ENCODE measurements at places on chromosomes 5 and 9.

DNA sequence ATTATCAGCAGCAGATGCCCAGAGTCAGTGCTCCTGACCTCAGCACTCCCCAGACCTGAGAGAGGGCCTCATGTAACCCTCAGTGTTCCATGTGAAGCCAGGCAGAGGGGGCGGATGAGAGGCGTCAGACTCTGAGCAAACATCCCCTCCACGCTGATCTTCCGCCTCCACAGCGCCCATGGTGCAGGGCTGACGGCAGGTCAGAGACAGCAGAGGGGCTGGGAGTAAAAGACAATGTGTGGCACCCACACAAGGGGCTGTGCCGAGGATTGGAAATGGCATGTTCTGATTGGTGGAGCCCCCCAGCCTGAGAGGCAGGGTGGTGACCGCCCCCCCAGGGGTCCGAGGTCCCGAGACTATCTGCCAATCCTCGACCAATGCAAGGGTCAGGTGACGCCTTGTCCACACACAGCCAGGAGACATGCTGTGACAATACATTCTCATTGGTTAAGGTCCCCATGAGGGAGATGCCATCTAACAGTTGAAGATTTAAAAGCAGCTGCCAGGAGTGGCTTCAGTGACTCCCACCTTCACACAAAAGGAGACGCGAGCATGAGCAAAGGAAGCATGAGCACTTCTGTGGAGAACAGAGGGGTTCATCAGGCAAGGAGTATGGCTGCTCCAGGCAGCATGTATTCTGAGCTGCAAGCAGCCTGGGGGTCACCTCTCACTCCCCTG lies 19.3 kb upstream of the SLC25A51 start:
- no peak for DNase-seq

DNA sequence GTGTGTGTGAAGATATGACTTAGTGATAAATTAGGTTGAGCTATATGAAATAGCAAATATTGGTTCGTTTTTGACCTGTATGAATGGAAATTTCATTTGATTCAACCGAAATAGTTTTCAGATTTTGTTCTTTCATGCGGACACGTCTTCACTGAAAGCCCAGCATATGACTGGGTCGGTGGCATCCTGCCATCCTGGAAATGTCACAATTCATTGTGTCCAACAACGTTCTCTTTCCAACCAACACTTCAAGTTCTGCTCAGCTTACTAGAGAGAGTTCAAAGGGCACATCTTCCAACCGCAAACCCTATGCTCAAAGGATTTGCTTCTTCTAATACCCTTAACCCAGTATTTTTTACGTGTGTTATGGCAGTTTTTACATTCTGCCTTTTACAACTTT lies 252.5 kb downstream of the NTRK2 start:
- DNase-seq, result no peak

- DNase-seq, result no peak
These were observed 64.9 kb downstream of the C6 start for GRCh38 chr5:41148448-41148847.

GRCh38 chr9:129624168-129624759 lies 1.7 kb upstream of the NTMT1 start:
- DNase-seq, result peak; percentile 59

DNA sequence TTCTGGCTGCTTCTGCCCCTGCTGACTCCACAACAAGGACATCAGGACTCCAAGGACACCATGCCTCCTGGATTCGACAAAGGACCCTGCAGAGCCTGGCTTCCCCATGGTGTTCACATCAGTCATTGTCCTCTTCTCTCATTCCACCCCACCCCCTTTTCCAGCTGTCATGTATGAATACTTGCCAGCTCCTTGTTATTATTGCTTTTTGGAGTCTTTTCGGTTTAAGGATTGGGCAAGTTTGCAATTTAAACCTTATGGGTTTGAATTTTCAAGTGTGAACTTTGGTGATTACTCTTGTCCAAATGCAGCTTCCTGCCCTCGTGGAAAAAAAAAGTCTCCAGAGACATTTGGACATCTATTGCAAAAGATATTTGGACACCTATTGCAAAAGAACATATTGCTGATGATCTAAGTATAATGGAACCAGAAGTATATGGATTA lies 14.2 kb upstream of the LVRN start:
- DNase-seq, result no peak

GRCh38 chr5:168153263-168153875 lies 138.1 kb upstream of the WWC1 start:
- no peak for DNase-seq

GRCh38 chr5:68279984-68280383 lies 64.4 kb downstream of the PIK3R1 start:
- DNase-seq, result no peak

- DNase-seq, result no peak
These were observed 20.3 kb upstream of the ANKRD33B start for GRCh38 chr5:10543585-10544040.

DNA sequence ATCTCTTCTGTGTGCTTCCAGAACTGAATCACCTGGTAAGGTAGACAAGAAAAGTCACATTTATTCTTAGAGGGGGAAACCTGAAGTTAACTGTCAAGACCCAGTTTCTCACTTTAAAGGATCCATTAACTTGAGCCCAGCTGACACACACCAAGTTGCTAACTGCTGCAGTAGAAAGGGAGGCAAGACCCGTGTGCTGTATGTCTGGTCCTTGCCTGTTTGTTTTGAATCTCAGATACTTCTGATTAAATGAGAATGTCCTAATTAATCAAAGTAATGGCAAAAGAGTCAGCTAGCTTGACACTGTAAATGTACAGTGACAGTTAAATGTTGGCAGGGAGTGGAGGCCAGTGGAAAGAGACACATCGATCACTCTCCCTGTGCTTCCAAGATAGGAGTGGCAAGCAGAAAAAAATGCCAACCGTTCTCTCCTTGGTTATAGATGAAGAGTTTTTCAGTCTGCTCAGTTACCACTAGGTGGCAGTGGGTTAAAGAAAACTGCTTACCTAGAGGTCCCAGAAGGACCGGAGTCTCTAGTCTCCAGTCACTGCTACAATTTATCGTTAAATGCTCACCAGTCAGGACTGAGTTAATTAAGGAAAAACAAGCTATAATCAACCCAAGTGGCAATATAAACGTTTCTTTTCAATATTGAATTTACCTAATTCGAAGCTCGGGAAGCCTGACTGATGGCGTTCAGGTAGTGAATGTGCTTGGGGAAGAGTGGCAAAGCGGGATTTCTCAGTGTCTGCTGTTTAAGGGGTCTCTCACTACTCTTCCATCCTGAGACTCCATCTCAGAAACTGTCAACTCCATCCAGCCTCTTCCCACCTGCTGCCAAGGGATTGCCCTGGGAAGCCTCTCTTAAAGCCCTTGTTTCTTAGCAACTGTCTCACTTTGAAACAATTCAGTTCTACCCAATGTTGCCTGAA lies 18.4 kb downstream of the LSM11 start:
- DNase-seq, result no peak

GRCh38 chr5:11043881-11044280 lies 282.8 kb upstream of the DAP start:
- DNase-seq, result no peak

DNA sequence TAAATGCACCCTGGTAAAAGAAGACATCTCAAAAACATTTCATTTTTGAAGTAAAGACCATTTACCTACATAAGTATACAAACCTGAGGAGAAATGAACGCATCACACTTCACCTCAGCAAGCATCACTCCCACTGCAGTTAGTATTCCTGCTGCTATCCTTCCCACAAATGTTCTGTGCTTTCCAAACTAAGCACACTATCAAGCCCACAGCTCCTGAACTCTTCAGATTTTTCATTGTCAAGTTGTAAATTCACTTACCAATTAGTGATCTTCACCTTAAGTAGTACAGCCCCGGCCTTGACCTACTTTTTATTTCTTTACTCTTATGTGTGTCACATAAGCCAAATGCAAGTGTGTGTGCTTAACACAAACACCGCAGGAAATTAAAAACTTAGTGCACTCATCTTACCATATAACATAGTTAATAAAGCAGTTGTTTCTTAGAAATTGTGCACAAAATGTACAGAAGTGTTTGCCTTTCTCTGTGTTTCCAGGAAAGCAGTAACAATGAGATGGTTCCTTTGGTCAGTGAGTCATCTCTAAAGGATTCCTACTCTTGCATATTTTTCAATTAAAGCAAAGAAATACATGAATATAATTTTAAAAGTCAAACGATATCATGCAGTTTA lies 169.4 kb downstream of the APBA1 start:
- no peak for DNase-seq

DNA sequence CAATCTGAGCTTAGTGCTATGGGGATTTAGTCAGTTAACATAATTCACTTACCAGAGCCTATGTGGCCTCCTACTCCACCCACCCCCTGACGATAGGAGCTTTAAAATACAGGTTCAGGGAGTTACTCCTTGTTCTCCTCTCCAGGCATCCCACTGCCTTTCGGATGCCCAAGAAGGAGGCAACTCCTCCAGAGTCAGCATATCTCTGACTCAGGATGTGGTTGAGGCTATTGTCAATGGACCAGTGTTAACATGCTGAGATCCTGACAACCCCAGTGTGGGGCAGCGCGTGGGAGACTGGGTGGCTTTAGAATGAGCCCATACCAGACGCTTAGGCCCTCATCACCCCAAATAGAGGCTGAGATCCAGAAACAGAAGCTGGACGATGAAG lies 27.4 kb downstream of the BICD2 start:
- no peak for DNase-seq

DNA sequence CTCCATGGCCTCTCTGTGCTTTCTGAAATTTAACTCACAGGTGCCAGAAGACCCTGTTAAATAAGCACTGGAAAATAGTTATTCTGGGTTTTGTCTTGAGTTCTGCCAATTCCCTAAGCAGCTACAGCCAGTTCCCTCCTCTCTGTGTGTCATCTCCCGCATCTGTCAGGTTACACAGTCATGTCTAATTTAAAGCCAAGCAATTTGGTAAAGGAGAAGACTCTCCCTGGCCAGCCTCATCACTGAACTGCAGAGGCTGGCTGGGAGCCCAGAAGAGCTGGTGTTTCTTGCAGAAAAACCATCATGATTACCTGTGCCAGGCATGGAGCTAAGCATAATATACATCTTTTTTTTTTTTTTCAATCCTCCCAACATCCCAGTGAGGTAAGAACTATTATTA lies 141.3 kb upstream of the ZNF366 start:
- DNase-seq, result no peak

DNA sequence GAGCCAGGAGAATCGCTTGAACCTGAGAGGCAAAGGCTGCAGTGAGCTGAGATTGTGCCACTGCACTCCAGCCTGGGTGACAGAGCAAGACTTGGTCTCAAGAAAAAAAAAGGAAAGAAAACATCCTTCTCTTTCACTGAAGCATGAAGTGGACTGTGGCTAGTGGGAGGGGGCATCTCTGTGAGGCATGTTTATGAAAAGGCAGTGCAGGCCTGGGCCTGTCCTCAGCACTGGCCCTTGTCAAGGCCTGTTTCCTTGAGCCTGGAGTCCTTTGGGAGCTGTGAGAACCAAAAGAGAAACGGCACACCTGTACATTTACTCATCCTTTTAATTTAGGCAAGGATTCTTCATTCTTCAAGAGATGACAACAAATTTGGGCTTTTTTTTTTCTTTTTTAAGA lies 18.3 kb upstream of the FUBP3 start:
- DNase-seq, result no peak

DNA sequence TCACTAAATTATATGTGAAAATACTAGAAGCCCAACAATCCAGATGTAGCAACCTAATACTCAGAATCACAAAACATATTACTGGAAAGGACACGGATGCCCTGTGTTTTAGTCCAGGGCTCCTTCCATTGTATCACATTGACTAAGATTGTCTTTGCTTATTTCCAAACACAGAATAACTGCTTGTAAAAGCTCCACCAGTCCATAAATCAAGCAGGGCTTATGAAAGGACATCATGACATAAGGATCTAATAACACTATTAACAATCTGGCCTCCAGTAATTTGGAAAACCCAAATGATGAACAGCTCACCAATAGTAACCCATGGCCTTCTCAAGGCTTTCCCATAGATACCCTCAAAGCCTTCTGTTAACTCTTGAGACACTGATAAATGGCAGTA lies 39.8 kb downstream of the WDR41 start:
- no peak for DNase-seq

GRCh38 chr5:171688696-171689495 lies 96.7 kb upstream of the SMIM23 start:
- DNase-seq, result no peak

- DNase-seq, result no peak
These were observed 755.4 kb upstream of the CTNND2 start for GRCh38 chr5:12659686-12660085.

DNA sequence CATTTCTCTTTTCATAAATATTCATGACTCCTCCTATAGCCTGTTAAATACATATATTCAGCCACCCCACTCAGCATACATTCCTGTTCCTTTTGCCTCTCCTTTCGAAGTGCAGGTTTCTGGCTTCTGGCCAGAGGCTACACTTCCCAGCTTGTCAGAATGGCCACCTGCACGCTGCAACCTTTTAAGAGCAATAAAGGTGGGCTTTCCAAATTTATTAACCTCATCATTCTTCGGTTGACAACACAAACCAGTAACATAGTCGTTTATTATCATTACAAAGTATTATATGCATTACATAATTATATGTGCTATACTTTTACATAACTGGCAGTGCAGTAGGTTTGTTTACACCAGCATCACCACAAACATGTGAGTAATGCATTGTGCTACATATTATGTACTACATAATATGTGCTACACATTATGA lies 16.5 kb upstream of the TMEM171 start:
- no peak for DNase-seq

GRCh38 chr5:172534229-172535107 lies 80.1 kb upstream of the SH3PXD2B start:
- DNase-seq, result no peak

DNA sequence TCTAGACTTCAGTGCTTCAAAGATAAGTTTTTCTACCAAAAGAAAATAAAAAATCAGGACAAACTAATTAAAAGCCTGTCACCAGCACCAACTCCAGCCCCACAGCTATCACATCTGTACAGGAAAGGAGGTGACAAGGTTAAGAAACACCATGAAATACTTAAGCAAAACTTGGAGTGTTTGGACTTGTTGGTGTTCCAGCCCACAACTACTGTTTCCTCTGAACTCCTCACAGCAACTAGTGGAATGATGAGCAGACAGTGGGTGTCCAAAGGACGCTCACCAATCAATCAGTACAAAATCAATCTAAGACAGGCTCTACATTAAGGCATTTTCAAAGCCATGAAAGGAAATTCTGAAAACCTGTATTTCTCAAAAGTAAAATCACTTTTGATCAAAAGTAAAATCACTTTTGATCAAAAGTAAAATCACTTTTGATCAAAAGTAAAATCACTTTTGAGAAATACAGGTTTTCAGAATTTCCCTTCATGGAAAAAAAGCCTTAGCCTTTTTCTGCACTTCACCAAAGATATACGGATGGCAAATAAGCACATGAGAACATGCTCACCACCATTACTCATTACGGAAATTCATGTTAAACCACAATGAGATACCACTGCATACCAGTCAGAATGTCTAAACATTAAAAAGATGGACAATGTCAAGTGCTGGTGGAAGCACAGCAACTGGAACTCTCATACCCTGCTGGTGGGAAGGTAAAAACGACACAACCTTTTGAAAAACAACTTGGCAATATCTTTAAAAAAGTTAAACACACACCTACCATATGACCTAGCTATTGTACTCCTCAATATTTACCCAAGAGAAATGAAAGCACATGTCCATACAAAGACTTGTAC lies 79.7 kb downstream of the MED27 start:
- no peak for DNase-seq

- no peak for DNase-seq
These were observed 4.9 kb upstream of the IFNB1 start for GRCh38 chr9:21082671-21083070.

All from activated B cell treated with CpG ODN at 0.5 μM for 24 hours (primary cell).